ENCODE measurements at places on chromosomes 5 and 9.

DNA sequence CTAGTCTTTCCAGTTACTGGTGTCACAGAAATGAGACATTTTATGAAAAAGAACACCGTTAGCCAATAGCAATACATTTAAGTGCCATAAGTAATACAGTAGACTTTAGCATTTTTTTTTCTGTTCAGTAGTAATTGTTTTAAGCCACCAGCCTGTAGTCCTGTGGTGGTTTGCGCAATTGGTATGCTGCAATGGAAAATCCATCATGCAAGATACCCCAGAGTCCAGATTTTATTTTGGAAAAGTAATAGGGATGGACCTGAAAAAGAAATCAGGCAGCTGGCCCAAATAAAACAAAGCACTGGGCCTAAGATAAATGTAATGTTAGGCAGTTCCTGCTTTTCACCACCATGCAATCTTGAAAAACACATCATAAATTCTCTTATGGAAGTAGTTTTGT lies 94.6 kb upstream of the RASGRF2 start:
- DNase-seq, result no peak

DNA sequence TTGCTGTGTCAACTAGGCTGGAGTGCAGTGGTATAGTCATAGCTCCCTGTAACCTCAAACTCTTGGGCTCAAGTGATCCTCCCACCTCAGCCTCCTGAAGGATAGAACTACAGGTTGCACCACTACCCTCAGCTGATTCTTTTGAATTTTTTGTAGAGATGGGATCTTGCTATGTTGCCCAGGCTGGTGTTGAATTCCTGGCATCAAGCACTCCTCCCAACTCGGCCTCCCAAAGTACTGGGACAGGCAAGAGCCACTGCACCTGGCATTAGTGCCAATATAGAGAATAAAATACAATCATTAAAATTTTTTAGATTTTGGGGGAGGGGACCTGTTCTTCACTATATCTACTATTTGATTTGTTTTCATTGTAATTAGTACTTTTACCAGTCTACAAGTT lies 15.4 kb downstream of the PPIP5K2 start:
- DNase-seq, result no peak

GRCh38 chr9:32554107-32554506 lies 1.7 kb upstream of the TOPORS start:
- peak; percentile 5 for DNase-seq

- no peak for DNase-seq
These were observed 36.9 kb upstream of the TBCA start for GRCh38 chr5:77812926-77813589.

Measured in Kasumi-1 (cell line).